Skin of body (tissue), 3 donors: ENCODE measurements at places on chromosomes 12 and 14.

- DNase-seq, result no peak
Observed at GRCh38 chr12:64256166-64256800, 34.2 kb upstream of the KICS2 start.

GRCh38 chr12:106246891-106247673 lies 738 bp downstream of the CKAP4 start:
- DNase-seq, result no peak

- peak; percentile 61 for DNase-seq
Observed at GRCh38 chr14:95759941-95760340, 46.0 kb upstream of the TCL1A start.

GRCh38 chr12:84702001-84702400 lies 210.6 kb downstream of the SLC6A15 start:
- DNase-seq, result no peak

DNA sequence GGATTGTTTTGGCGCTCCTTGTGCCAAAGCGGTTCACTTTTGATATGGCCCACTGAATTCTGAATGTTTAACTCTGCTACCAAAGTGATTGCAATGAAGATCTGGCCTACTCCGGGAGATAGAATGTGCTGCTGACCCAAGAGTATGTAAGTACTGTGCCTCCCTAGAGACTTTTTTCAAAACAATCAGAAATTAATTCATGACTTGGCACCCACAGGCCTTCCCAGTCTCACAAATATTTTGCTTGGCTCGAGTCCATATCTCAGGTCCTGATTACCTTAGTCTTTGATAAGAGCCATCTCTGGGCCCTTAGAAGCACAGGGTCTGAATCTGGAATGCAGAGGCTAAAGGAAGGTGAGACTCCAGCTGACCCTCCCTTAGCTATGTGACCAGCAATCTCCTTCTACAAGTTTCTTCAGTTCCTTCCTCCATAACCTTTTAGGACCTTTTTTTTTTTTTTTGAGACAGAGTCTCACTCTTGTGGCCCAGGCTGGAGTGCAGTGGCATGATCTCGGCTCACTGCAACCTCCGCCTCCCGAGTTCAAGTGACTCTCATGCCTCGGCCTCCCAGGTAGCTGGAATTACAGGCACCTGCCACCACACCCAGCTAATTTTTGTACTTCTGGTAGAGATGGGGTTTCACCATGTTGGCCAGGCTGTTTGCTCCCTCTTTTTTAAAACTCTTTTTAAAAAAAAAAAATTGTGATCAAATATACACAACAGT lies 49.5 kb upstream of the METAP2 start:
- DNase-seq, result no peak

DNA sequence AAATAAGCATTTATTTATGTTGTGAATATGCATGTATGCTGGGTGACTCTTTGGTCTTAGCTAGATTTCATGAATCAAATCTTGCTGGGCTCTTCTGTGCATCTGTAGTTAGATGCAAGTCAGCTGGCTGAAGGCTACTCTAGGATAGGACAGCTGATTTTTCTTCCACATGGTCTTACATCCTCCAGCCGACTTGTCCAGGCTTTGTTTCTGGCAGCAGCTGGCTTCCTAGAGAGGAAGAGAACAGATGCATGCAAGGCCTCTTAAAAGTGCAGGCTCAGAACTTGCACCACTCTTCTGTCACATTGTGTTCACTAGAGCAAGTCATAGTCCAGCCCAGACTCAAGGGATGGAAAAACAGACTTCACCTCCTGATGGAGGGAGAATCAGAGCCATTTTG lies 435.4 kb upstream of the STXBP6 start:
- no peak for DNase-seq

DNA sequence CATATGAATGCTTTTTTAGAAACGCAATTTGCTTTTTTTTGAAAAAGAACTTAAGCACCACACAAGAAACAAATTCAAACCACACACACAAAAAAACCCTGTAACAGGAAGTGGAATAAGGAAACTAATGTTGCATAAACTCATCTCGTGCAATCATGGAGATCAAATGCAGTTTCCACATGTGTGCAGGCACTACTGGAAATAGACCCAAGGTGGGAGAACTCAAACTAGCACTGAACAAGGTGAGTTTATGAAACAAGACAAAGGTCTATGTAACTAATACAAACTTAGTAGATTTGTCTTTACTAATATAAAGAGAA lies 17.5 kb downstream of the NIN start:
- DNase-seq, result peak; percentile 44
